Naive thymus-derived CD8-positive, alpha-beta T cell (primary cell): ENCODE measurements at places on chromosomes 16 and 17.

DNA sequence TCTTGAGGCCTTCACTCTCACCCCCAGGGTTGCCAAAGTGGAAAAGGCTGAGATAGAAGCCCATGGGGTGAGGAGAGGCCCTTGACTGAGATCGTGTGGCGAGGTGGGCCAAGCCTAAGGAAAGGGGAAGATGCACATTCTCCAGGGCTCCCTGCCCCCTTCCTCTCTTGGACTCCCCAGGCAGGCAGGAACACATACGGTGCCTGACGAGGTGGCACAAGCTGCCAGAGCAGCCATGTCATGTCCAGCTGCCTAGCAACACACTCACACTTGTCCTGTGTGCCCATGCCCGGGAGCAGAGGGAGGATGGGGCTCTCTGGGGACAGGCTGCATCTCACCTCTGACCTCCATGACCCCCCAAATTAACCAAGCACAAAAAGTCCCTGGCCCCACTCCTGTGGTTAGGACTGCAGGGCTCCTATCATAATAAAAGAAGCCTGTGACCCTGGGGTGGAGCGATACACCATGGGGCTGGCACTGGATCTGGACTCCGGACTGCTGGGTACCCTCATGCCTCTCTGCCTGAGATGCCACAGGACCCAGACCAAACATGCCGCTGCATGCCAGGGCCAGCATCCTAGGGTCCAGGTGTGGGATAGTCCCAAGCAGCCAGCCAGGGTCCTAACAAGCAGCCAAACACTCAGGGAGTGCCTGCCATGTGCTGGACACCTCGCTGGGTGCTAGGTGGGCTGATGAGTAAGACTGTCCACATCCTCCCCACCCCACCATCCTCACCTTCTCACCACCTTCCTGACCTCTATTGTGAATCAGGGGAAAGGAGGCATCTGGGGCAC is 2.6 kb downstream of the GIT1 start:
- no peak for DNase-seq

GRCh38 chr16:14105760-14106375 is 34.7 kb downstream of the MRTFB start:
- no peak for DNase-seq

DNA sequence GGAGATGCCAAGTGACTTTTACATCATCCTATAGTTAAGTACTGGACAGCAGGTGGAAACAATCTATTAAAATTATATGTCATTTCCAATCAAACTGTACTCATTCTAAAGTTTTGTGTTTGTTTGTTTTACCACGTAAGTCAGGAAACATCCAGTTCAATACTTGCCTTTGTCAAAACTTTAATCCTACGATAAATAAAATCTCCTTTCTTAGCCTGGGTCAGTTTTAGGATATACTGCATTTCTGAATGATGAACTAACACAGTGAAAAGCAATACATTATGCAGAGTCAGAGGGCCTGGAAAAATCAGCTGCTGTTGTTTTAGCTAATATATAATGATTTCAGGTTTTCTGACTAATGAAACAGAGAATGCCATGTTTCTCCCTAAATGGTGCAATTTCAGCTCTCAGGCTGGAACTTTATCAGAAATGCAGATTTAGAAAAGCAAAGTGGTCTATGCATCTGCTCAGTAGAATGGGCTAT is 756.4 kb downstream of the CDH11 start:
- DNase-seq, result no peak

DNA sequence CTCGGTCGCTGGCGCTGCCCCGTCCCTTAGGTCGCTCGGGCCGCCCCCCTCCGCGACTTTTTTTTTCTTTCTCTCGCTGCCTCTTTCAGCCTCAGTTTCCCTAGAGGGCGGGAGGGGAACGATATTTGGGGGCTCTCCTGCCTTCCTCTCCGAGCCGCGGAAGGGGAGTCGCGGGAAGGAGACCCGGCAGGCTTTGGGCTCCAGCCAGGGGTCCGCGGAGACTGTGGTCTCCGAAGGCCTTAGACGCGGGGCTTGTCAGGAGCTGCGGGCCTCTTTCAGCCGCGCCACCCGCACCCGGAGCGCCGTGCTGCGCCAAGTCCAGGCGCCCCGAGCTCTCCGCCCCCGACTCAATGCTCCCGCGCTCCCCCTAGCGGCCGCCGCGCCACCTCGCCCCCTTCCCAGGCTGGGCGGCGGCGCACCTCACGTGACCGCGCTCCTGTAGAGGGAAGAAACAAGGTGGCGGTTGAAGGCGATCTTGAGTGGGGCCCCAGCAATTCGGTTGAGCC is at the start of gene LRRC37B:
Gene LRRC37B, plus strand, starts transcription at position 427 of the 506 bp plus-strand sequence. CDS start 14,010 bp downstream, outside the sequence.
- DNase-seq, result peak; percentile 88

- peak; percentile 45 for DNase-seq
Observed at GRCh38 chr17:17890773-17891759, 54.3 kb upstream of the SREBF1 start.

- DNase-seq, result no peak
Observed at GRCh38 chr16:74169066-74169465, 127.5 kb upstream of the PSMD7 start.

DNA sequence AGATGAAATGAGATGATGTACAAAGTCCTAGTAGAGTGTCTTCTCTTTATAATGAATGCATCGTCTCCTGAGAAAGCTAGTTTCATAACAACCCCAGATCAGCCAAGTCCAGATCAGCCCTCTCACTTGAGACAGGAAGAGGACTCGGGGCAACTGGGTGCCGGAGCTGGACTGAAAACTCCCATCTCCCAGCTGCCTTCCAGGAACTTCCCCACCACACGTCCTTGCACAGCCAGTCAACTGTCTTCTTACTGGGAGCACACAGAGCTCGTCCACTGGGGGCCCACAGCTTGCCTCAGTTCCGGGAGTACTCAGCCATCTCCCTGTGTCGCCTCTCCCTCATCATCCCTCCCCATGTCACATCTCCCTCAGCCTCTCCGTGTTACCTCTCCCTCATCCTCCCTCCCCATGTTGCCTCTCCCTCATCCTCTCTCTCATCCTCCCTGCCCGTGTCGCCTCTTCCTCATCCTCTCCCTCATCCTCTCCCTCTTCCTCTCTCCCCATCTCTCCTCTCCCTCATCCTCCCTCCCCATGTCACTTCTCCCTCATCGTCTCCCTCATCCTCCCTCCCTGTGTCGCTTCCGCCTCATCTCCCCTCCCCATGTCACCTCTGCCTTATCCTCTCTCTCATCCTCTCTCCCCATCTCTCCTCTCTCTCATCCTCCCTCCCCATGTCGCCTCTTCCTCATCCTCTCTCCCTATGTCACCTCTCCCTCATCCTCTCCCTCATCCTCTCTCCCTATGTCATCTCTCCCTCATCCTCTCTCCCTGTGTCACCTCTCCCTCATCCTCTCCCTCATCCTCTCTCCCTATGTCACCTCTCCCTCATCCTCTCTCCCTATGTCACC is 22.4 kb upstream of the KCNH6 start:
- no peak for DNase-seq

GRCh38 chr16:130533-131173 is 7.8 kb downstream of the NPRL3 start:
- DNase-seq, result no peak

DNA sequence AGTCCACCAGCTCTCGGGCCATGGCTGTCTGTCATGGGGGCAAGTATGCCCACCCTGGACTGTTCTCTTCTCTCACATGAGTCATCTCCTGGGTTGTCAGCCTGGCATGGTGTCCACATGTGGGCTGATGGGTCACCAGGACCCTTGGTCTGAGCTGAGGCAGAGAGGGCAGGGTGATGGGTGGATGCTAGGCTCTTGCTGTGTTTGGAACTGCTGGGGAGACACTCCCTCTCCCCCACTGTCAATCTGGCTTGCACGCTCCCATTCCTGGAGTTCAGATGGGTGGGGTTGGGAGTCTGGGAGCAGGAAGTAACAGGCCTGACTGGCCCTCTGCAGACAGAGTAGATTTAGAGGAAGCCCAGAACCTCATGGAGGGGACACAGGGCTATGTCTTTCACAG is 28.9 kb downstream of the KSR1 start:
- DNase-seq, result no peak

DNA sequence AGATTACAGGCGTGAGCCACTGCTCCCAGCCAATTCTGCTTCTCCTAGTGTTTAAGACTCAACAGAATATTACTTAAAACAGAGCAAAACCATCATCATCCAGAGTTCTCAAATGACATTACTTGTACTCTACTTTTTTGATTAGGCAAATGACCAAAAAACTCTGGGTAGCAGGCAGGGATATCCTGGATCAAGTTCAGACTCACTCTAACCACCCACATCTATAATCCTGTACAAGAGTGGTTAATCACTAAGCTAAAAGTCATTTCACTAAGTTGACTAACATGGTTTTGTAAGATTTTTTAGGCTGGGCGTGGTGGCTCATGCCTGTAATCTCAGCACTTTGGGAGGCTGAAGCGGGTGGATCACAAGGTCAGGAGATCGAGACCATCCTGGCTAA is 6.8 kb downstream of the NAE1 start:
- no peak for DNase-seq

- DNase-seq, result no peak
Observed at GRCh38 chr16:21184834-21185233, 26.4 kb downstream of the LDAF1 start.

DNA sequence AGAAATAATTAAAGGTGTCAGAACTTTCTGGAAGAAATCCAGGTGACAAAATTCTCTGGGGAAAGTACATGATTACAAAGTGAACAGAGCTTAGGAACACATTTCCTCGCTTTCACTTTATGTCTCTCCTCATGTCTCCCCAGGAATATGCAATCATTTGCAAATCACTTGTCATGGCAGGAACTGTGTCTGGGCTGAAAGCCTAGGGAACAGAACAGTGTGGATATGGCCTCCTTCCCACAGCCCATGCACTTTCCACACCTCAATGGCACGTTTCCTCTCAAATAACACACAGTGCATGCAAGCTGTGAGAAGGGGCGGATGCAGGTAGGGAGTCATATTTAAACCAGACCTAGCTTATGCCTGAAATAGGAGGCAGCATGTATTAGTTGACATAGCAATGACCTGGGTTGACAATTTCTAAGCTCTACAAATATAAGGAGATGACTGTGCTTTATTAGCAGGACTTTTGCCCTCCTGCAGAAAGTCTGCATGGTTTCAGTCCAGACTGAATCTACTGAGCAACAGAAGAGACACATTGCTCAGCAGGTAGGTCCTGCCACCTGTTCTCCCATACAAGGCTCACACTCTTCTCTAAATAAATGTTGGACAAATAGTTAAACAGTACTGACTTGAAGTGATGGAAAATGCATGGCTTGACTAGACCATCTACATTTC is 236.0 kb upstream of the ELAC2 start:
- no peak for DNase-seq

GRCh38 chr16:17346621-17347569 is 123.9 kb downstream of the XYLT1 start:
- DNase-seq, result no peak

- DNase-seq, result no peak
Observed at GRCh38 chr17:74550602-74551001, 4.7 kb upstream of the CD300C start.

DNA sequence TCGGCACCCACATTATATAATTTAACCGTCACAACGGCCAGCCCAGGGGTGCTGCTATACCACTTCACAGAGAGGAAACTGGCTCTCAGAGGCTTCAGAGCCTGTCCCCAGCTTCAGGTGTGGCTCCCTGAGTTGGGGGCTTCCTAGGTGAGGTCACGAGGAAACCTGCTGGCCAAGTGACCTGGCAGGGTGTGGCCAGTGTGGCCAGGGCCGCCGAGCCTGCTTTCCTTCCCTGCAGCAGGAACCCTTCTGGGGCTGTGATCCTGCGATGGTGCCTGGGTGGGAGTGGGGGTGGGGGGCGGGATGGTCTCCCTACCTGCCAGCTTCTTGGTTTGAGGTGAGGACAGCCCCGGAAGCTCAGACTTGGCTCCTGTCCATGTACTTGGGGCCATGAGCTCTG is 39.9 kb downstream of the ADCY7 start:
- DNase-seq, result peak; percentile 55

DNA sequence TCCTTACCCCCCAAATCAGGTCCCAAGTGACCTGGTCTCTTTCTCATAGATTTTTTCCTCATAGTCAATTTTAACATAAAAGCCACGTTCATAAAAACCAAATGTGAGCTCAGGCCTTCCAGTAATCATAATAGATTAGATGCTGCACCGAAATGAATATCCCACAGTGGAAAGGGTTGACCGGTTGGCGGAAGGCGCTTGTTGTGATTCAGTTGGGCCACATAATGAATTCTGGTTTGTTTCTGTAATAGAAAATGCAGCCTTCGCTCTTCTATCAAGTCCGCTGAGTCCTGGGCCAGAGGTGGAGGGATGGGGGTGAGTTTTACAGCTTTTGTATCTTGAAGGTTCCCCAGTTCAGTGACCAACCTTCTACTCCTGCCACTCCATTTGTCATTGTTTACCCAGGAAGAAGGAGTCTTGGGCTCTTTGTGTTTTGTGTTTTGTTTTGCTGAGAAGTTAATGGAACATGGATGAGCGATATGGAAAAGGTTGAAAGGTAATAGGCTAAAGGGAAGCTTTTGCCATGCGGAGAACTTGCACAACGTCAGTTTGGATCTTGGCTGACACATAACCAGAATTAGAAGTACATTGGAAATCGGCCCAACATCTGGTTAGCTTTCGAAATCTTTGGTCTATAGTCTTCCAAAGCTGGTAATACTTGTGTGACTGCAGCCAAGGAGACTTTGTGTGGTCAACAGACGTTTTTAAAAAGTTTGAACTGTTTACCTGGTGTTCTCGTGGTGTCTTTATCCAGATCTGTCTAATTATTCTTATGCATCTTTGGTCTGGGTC is 89.5 kb downstream of the CLEC16A start:
- DNase-seq, result no peak

DNA sequence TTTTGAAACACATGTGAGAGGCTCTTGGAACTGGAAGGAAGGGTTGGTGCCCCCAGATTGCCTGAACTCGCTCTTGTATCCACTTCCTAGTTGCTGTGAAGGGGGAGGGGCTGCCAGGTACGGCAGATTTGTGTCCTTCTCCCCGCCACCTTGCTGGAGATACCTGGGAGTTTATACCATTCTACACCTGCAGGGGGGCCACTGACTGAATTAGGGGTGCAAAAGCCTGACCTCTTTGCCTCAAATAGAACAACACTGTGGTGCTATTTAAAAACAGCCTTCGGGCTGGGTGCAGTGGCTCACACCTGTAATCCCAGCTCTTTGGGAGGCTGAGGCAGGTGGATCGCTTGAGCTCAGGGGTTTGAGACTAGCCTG is 35.1 kb upstream of the IL34 start:
- DNase-seq, result no peak

GRCh38 chr17:46072998-46073397 is 73.9 kb downstream of the STH start:
- no peak for DNase-seq

GRCh38 chr16:31477220-31478216 is 5.4 kb upstream of the SLC5A2 start:
- peak; percentile 30 for DNase-seq

DNA sequence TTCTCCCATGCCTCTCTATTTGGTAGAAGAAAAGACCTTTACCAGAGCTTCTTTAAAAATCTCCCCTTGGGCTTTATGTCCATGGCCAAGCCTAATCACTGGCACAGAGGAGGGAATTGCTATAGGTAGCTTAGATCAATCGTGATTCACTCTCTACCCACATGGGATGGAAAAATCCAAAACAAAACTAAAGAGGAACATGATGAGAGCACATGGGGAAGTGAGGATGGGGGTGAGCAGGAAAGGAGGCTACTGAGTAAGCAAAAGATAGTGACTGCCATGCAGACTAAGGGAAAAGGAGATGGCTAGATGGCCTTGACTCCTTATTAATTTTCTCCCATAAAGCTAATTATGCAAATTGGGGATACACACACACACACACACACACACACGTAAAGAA is 201.2 kb downstream of the HS3ST3A1 start:
- no peak for DNase-seq
